ENCODE measurements at places on chromosomes 2 and 18.

DNA sequence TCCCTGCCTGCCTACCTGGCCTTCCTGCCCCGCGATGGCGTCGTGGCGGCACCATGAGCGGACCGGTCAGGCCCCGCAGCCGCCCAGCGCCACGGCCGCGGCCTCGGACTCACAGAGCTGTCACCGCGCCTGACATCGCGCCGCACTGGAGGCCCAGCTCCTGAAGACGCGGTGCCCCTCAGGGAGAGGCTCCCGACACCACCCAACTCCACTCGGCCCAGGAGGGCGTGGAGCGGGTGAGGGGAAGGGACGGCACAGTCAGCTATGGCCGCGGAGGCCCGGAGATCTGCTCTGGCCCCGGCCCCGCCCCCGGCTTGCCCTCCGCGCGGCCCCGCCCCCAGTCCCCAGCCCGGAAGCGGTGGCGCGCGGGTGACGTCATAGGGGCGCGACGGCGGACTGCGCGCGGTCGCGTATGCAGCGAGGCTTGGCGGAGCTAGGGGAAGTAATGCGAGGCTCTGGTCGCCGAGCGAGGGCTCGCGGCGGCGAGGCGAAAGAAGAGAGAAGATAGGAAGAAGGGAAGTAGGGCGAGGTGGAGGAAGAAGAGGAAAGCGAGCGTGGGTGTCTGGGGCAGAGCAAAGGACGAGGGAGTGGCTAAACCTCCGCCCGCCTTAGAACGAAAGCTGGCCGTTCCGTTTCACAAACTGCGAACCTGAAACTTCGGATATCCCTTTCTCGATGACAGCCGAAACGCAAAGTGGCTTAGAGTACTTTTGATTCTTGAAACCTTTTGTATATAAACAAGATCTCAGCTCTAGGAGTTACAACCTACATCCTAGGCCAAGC lies at the start of gene SLC35F5:
Gene SLC35F5 (minus strand): TSS at position 288 of the 783 bp plus-strand sequence. CDS start 233 bp downstream, at position 55.
- peak within 1 kb of the TSS; percentile 86 for H3K27ac ChIP-seq
- H3K36me3 ChIP-seq = no peaks in the 10 kb centered on the region
- H3K4me3 ChIP-seq = peak within 1 kb of the TSS; percentile 59

DNA sequence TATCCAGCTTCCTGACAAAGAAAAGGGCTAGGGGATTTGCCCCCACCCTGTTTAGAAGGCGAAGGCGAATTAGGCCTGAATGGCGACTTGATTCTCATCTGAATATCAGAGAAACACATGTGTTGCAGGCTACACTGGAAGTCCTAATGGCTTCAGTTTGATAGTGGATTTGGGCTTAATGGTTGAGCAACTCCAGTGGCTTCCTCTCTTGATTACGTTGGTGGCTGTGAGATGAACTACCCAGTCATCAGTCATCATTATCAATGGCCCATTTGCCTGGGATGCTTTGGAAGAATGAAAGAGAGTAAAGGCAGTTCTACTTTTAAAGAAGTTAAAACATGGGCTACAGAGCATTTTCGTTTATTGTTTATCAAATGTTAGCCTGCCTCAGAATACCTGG lies 60.9 kb upstream of the IL1R1 start:
- H3K4me1 ChIP-seq = no peaks in the 10 kb centered on the region
- DNase-seq = no peak
- H3K27me3 ChIP-seq = no peaks in the 10 kb centered on the region
- H3K36me3 ChIP-seq = no peaks in the 10 kb centered on the region

DNA sequence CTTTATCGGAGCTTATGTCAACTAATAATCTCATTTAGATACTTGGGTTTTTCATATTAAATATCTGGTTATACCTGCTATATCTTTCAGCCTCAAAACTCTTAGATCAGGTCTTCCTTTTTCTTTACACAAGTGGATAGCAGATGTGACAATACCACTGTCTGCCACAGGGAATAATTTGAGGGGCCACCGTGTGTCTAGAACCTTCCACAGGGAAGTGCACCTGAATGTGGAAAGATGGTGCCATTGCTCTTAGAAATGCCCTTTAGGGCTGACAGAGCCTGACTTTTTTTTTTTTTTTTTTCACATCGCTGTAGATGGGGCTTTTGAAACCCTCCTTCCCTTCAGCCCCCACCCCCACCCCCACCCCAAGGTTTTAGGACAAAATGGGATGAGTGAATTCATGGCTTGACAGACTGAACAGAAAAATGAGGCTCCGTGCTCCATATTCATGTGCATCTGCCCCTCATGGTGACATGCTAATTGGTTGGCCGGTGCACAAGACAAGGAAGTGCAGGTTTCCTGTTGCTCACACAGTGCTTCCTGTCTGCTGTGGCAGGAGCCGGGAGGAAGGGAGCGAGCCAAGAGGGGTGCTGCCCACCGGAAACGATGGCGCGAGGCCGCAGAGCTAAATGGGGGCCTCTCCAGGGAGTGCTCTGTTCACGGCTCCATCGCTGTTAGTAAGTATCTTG lies 246.0 kb downstream of the LDLRAD4 start:
- no peaks in the 10 kb centered on the region for H3K27me3 ChIP-seq
- H3K27ac ChIP-seq = no peak overlapping the region
- no peaks in the 10 kb centered on the region for H3K36me3 ChIP-seq
- no peak overlapping the region for H3K4me3 ChIP-seq

- H3K27me3 ChIP-seq = no peaks in the 10 kb centered on the region
- no peak overlapping the region for H3K27ac ChIP-seq
- H3K4me1 ChIP-seq = no peaks in the 10 kb centered on the region
- no peaks in the 10 kb centered on the region for H3K36me3 ChIP-seq
- peak overlapping the region; percentile 11 for H3K4me3 ChIP-seq
These were observed 42.6 kb upstream of the EDAR start for GRCh38 chr2:109031476-109032228.

DNA sequence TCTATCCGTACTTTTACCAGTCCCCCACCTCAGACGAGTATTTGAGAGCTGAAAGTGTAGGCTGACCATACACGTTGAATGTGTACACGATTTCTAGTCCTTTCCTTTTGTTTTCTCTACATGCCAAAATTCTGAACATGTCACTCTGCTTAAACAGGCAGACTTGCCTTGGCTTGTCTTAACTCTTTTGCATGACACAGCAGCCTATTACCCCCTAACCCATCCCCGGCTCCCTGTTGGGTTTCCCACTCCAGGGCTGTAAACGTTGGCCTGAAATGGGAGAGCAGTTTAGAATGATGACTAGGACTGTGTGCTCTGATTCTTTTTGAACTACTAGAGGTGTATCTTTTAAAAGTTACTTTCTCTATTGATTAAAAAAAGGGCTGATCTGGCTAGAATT lies 19.1 kb downstream of the MTCL1 start:
- DNase-seq = no peak
- H3K4me1 ChIP-seq = no peaks in the 10 kb centered on the region
- peaks cover 2% of the 10 kb centered on the region for H3K36me3 ChIP-seq
- H3K27ac ChIP-seq = no peak overlapping the region

DNA sequence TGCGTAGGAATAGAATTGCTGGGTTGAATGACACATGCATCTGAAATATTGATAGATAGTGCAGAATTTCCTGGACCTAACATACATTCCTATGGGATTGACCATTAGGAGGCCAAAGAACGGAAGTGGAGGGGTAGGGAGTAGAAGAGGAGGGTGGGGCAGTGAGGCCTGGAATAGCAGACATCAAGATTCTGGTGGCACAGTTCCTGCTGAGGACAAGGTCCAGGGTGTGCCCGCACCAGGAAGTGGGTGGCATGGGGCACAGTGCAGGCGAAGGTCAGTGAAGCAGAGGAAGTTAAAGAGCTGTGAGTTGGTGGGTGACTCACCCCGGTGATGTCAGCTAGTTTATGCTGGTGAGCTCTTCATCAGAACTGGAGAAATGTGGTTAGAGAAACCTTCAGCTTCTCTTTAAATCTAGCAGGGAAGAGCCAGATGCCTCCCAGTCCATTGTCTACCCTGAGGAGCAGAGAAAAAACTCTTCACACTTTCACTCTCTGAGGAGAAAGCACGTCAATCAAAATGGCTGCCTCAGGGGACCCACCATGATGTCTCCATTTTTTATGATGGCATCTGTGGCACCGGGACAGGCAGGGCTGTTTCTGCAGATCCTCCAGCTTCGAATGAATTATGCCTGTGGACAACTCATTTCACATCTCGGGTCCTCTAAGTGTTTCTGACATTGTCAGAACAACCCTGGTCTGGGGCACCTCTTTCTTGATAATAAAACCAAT lies 55.9 kb upstream of the CTLA4 start:
- no peak overlapping the region for H3K27ac ChIP-seq
- no peak overlapping the region for H3K4me3 ChIP-seq
- no peaks in the 10 kb centered on the region for H3K36me3 ChIP-seq

DNA sequence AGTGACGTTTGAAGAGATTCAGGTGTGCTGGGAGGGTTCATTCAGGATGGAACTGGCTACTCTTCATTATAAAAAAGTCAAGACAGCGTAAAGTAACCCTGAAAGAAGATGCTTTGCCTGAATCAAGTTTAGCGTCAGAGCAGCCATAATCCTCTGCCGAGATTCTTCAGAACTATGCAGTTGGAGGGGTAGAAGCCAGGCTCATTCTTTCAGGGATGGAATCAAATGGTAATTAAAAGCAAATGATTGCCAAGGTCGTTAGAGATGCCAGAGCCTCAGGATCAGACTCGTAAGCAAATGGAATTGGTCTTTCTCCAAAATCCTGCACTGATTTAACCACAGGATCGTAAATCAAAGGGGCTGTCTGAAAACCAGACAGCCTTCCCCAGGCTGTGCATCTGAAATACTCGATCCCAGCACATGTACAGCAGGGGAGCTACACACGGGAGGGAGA lies 21.9 kb downstream of the APCDD1 start:
- H3K36me3 ChIP-seq = no peaks in the 10 kb centered on the region
- H3K27ac ChIP-seq = no peak overlapping the region
- no peaks in the 10 kb centered on the region for H3K4me1 ChIP-seq
- no peaks in the 10 kb centered on the region for H3K27me3 ChIP-seq
- DNase-seq = no peak
- no peak overlapping the region for H3K4me3 ChIP-seq
